NCI-H2107 (cell line): ENCODE measurements at places on chromosomes 3 and 15.

DNA sequence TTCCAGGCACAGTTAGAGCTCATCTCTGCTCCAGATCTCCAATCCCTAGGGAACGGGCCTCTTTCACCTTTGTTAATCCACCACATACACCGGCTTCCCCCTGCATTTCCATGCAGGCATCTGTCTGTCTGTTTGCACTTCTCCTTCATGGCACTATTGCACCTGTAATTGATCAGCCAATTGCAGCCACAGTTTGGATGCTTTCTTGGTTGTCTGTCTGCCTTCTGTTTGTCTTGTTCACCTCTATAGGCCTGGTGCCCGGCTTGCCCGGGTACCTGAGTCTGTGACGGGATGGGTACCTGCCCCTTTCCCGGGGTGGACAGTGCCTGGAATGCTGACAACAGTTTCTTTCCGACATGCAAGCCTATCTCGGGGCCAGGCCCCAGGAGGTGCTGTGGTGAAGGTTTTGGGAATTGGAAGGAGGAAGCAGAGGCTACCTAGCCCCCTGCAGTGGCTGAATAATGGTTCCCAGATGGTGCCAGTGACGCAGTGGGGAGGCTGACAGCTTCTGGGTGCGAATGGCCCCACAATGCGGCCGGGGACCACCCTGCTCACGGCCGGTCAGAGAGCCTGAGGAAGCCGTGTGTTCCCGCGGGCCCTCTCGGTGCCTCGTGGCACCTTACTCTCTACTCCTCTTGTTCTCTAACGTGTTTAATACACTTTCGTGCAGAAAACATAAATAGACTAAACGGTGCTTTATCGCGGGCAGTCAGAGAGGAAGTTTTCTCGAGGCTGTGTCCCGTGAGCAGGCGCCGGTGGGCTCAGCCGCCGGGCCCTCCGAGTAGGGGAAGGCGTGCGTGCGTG, 31.3 kb upstream of the RAB6B start:
- no peak for DNase-seq

- DNase-seq: no peak
These were observed 5.8 kb upstream of the SLC22A14 start for GRCh38 chr3:38276081-38276916.

- no peak for DNase-seq
These were observed 208.4 kb downstream of the TP63 start for GRCh38 chr3:189839576-189839975.

DNA sequence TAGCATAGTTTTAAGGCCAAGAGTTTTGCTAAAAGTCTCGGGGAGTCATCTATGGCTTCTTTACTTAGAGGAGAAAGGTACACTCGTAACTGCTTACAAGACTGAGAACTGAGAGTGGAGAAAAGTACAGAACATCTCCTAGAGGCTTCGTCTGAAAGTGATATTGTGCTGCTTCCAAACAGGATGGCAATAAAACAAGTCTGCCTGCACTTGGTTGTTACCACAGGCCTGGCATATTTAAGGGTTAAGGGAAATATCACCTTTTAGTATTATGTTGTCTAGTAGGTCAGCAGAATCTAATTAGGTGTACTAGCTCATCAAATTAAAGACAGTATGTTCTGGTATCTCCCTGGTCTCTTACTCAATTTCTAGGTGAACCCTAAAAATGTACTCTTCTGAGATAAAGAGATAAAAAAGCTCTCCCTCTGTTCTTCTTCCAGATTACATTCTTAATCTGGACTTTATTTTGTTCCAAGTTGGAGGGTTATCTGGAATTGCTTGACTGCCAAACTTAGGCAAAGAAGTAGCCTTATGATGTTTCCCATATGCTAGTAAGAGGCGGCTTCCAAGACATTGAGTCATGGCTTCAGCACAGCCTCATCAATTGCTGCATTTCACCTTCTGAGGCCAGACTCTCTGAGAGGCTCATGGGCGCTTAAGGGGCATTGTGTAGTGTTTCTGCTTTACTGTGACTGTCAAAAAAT, 181.3 kb downstream of the LSAMP start:
- no peak for DNase-seq

GRCh38 chr15:80115021-80115420, 37.8 kb upstream of the FAH start:
- DNase-seq: no peak

- no peak for DNase-seq
These were observed 153.7 kb downstream of the TPRG1 start for GRCh38 chr3:189325454-189325853.

DNA sequence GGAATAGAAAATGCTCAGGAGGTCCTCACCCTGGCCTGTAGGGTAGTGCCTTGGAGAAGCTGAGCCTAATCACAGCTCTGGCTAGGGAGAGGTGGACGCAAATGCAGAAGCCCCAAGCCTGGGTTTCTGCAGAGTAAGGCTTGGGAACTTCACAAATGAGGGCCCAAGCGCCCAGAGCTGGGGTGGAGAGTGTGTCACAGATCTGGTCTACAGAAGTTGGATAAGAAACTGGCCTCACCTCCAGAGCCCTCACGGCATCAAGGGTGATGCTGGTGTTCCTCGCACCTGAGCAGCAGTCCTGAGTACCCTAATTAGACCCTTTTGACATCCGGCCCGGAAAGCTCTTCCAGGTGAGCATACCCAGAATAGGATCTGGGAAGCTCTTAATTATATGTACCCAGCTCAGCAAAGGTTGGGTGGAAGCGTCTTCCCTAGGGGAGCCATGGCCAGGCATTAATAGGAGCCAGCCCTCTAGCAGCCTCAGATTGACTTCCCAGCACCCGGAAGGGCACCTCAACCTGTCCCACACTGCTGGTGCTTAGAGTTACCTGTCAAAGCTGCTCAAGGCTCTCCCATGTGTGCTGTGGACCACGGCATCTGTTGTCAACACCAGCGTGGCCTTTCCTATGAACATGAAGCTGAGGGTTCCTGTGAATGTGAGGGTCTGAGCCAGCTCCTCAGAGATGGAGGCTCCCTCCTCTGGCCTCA, 31.8 kb downstream of the RBM5 start:
- DNase-seq: no peak

DNA sequence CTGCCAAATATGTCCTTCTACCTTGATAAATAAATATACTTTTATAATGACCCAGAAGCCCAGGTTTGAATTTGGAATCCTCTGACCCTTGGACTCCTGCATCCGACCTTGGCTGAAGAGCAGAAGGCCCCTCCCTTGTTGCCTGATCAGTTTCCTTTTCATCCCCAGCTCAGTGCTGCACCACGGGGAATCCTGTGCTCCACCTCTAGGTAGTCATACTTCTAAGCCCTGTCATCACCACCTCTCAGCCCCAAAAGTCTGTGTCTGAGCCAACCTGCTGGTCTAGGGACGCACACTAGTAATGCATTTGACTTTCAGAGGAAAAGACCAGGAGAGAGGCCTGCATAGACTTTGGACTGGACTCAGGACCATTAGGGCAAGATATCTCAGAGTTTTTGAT, 310.6 kb downstream of the NLGN1 start:
- DNase-seq: no peak

GRCh38 chr15:80854104-80854503, 74.9 kb downstream of the CEMIP start:
- no peak for DNase-seq

- DNase-seq: no peak
These were observed 668.8 kb upstream of the ADAMTS9 start for GRCh38 chr3:65356331-65357248.

DNA sequence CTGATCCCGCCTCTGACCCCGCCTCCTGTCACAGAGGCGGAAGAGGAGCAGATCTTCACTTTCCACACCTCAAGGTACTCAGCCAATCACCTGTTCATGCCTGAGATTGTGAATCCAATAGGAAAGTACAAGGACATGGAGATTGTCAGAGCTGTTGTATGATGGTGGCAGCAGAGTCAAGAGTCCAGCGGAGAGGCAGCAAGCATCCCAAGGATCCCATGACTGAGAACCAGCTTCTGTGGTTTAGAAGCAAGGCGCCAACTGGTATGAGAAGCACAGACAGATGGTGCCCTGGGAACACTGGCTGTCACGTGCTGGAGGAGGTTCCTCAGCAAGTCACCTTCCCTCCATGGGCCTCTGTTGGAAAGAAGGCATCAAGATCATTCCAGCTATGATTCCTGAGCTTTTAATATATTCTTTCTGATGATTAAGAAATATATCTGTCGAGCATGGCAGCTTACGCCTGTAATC, 93.9 kb downstream of the CPN2 start:
- DNase-seq: no peak
